ENCODE measurements at places on chromosomes 12 and 14.

DNA sequence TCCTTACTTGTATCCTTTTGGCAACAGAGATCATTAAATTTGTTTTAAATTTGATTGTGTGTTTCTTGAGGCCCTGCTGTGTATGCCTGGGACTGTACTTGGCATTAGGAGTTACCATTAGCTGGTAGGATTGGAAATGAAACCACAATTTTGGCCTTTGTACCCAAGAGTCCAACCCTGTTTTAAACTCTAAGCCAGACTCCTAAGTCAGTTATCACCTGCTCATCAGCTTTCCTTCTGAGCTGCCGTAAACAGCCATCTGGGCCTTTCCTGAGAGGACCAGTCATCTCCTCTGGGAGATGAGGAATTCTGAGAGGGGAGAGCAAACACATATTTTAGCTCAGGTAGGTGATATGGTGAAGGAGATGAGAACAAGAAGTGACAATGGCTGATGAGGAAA, 74.3 kb upstream of the SRSF5 start:
- no peak for DNase-seq

- DNase-seq, result no peak
These were observed 2.6 kb downstream of the GPR68 start for GRCh38 chr14:91241863-91242262.

DNA sequence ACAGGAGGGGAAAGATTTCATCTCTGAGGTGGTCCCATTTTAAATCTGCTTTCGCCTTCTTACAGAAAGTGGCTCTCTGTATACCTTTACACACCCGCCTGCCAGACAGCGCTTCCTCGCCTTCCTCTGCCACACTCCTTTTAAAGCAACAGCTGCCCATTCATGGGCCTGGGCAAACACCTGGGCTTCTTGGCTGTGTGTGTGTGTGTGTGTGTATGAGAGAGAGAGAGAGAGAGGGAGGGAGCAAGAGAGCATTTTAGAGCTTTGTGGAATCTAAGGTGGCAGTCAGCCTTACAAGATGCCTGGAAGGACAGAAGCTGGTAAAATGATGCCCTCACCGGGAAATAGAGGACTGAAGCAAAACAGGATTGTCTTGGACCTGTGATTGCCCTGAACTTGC, 20.0 kb downstream of the PTHLH start:
- DNase-seq, result no peak

GRCh38 chr12:27162229-27162537, 79.8 kb upstream of the C12orf71 start:
- DNase-seq, result no peak

- no peak for DNase-seq
These were observed 84.0 kb upstream of the PTPRB start for GRCh38 chr12:70721216-70721615.

DNA sequence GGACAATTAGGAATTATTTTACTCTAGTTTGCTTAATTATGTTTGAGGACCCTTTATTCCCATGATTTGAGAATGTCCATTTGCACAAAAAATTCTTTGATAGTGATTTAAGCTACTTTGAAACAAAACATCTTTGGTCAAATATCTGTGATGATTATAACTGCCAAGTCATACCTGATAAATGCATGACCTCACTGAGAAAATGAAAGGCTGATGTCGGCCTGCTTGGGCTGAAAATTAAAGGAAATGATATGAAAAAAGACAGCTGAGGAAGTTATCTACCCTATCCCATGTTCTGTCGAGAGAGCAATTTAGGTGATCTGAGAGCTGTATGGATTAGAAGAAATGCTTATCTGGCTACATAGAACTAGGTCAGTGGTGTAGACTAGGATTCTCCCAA, 43.6 kb downstream of the ATL1 start:
- no peak for DNase-seq

GRCh38 chr14:56212521-56212920, 94.3 kb downstream of the PELI2 start:
- DNase-seq, result no peak

DNA sequence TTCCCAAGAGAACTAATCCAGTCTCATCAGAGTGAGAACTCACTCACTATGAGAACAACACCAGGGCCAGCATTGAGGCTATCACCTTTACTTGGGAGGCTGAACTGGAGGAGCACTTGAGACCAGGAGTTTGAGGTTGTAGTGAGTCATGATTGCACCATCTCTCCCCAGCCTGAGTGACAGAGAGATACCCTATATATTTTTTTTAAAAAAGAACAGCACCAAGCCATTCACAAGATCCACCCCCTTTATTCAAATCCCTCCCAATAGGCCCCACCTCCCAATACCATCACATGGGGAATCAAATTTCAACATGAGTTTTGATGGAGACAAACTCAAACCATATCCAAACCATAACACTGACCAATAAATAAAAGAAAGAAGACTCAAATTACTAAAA, 3.7 kb upstream of the TMX1 start:
- DNase-seq, result no peak

DNA sequence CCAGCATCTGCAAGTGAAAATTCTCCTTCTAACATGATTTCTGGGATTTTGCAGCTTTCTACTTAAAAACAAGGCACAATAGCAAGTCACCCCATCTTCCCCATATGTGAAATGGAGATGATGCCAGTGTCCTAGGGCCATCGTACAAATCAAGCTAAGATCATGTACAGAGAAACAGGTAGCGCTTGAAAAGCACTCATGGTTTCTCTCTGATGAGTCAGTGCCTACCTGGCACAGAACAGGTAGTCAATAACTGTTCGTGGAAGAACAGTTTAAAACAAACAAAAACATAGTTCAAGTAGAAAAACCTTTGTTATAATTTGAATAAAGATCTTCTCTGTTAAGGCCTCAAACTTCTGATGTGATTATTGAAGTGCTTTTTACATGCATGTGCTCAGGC, 46.9 kb downstream of the RAD52 start:
- DNase-seq, result no peak

GRCh38 chr14:59788176-59788575, 82.4 kb downstream of the RTN1 start:
- no peak for DNase-seq

DNA sequence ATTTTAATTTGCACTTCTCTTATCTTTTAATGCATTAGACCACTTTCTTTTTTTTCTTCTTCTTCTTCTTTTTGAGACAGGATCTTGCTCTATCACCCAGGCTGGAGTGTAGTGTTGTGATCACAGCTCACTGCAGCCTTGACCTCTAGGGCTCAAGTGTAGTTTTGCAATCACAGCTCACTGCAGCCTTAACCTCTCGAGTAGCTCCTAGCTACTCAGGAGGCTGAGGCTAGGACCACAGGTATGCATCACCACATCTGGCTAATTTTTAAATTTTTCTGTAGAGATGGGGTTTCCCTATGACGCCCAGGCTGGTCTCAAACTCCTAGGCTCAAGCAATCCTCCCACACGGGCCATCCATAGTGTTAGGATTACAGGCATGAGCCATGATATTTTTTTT, 12.7 kb downstream of the TMED8 start:
- no peak for DNase-seq

- DNase-seq, result peak; percentile 35
These were observed 84.6 kb downstream of the SETD3 start for GRCh38 chr14:99395909-99396530.

DNA sequence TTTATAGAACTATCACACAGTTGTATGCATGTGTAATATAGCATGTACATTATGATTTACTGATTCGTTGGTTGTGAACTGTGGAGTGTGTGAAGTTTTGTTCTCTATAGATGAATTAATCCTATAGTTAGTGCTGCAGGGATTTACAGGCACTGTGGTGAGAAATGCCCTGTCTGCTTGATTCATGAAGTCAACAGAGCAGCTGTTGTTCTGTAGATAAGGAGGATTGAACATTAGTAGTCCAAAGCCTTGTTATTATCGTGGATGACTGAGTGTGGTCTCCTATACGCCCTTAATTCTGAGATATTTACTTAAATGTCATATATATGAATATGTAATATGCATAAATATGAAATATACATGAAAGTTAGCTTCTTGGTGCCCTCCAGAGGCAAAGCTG, 98.3 kb downstream of the DNAH10 start:
- no peak for DNase-seq

GRCh38 chr14:101584055-101584859, 23.0 kb downstream of the DIO3 start:
- DNase-seq, result no peak

GRCh38 chr12:114018669-114019068, 52.5 kb upstream of the RBM19 start:
- no peak for DNase-seq

- DNase-seq, result no peak
These were observed 364.9 kb upstream of the GARIN6 start for GRCh38 chr12:99282624-99283023.

- no peak for DNase-seq
These were observed 1190.3 kb downstream of the GALC start for GRCh38 chr14:86802726-86803125.

- peak; percentile 34 for DNase-seq
These were observed 508 bp downstream of the CNOT2 start for GRCh38 chr12:70243510-70244371.

GRCh38 chr12:48001505-48002413, 2.5 kb downstream of the COL2A1 start:
- DNase-seq, result no peak

DNA sequence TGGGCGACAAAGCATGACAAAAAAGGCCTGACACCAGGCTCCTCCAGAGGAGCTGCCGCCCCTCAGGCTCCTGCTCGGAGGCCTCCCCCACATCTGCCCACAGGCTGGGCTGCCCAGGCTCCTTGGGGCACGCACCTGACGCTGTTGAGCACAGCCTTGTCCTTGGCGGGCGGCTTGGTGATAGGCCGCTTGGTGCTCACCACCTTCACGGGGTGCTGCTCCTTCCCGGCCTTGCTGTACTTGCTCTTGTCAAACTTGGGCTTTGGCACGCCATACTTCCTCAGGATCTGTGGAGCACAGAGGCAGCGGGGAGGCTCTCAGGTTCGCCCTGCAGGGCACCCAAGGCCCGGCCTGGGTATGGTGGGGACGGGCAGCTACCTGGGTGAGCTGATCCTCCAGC, 53.4 kb downstream of the TRAFD1 start:
- no peak for DNase-seq

DNA sequence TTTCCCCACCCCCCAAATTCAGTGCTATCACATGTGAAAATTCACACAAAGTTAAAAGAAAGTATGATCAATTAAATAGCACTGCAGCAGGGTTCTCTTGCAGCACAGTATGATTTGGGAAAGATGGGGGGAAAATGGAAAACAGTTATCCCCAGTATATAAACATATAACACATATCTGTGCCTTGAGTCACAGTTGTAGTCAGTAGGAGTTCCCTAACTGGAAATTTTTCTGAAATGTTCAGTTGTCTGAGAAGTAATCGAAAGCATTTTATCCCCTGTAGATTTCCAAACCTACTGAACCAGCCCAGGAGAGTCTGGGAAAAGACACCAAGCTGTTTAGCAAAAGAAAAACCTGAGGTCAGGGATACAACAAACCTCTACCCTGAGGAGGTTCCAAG, 47.0 kb downstream of the C12orf50 start:
- no peak for DNase-seq

GRCh38 chr12:70338531-70338930, 27.6 kb upstream of the KCNMB4 start:
- no peak for DNase-seq

GRCh38 chr12:129404556-129404955, 499.3 kb downstream of the TMEM132D start:
- no peak for DNase-seq

- no peak for DNase-seq
These were observed 1.7 kb downstream of the FAIM2 start for GRCh38 chr12:49901986-49902385.

GRCh38 chr12:89700191-89700810, 8.3 kb downstream of the ATP2B1 start:
- peak; percentile 22 for DNase-seq

GRCh38 chr12:26740348-26740747, 92.6 kb downstream of the ITPR2 start:
- no peak for DNase-seq

- DNase-seq, result no peak
These were observed 228.7 kb upstream of the CRY1 start for GRCh38 chr12:107322063-107322462.

- no peak for DNase-seq
These were observed 4.8 kb upstream of the SCARB1 start for GRCh38 chr12:124868252-124869058.

DNA sequence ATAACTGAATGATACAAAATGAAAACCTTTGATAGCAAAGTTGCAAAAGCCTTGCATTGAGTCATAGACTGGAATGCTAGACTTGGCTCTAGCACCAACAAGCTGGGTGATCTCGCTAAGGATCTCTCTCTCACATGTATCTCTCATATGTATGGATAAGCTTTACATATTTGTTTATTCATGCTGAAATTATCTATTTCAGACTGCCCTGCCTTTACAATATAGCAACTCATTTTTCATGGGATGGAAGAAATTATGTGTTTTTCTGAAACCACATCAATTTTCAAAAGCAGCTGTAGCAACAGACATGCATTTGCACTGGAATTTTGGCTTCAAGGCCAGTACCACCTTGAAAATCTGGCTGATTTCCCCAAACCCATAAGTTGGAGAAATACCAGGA, 11.4 kb downstream of the RERG start:
- no peak for DNase-seq

DNA sequence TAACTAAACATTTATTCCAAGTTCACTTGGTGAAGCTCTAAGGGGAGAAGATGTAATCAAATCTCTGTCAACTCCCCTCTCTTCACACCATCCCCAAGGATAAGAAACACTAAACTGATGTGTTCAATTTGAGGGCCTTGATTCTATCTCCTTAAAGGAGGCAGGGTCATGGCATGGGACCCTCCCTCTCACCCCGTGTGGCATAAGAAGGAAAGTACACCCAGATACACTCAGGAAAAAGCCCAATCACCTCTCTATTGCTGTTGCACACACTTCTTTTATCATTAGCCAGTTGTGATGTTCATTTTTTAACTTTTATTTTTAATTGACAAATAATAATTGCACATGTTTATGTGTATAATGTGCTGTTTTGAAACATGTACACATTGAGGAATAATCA, 35.1 kb downstream of the WASHC3 start:
- no peak for DNase-seq

GRCh38 chr12:51517800-51518199, 73.2 kb upstream of the SCN8A start:
- DNase-seq, result no peak

DNA sequence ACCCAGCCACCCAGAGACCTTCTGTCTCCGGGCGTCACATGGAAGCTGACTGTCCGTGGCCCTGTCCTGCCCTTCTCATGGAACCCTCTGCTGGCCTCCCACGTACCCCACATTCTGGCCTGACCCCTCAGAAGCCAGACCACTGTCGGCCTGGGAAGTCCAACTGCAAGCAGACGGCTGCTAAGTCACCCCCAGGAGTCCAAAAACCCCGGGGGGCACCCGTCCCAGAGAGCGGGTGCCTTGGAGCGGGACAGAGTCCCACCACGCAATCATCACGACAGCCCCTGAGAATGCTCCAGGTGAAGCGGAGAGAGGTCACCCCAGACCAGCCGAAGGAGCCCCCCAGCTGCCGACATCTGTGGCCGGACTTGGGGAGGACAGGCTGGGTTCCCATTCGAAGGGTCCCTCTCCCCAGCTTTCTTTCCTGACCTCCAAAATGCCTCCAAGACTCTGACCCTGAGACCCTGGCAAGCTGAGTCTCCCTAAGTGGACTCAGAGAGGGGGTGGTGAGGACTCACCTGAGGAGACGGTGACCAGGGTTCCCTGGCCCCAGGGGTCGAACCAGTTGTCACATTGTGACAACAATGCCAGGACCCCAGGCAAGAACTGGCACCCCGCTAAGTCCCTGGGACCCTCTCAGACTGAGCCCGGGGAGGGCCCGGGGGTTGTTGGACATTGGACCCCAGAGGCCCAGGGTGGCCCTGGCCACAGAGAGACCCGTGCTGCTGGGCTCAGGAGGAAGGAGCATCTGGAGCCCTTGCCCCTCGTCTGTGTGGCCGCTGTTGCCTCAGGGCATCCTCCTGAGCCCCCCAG, 337.1 kb downstream of the TMEM121 start:
- no peak for DNase-seq

- no peak for DNase-seq
These were observed 1.7 kb upstream of the STRN3 start for GRCh38 chr14:31027847-31028246.
